Vagina (tissue), 2 donors: ENCODE measurements at places on chromosomes 12 and 14.

DNA sequence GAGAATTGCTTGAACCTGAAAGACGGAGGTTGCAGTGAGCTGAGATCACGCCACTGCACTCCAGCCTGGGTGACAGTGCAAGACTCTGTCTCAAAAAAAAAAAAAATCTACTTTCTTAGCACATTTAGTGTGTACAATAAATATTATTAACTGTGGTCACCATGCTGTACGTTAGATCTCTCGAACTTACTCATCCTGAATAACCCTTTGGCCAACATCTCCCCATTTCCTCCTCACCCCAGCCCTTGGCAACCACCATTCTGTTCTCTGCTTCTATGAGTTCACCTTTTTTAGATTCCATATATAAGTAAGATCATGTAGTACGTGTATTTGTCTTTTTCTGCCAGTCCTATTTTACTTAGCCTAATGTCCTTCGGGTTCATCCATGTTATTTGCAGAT lies 13.4 kb downstream of the FUT8 start:
- no peak for DNase-seq

DNA sequence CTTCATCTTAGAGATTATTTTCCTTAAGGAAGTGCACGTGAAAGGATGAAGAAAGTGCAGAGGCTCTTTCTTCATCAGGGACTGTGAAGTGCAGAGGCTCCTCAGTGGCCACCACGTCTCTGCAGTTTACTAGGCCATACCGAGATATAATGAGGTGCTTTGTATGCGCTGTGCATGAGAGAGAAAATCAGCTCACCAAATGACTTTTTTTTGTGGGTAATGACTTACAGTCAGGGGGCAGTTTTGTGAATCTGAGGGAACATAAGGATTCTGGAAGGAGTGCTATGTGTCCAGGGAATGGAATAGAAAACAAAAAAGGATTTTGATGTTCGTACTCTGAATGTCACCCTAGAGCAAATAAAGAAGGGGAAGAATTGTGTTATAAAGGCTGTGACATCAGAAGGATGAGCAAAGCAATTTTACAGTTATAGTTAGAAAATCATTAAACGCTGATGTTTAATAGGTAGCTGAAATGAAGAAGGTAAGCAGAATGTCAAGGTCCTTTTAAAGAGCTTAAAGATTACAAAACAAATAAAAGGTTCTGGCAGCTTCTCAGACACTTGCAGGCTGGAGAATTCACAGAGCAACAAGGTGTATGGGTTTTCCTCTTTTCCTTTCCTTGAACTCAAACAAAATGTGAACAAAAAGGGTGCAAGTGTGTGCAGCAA lies 247.5 kb upstream of the NOVA1 start:
- DNase-seq = no peak

DNA sequence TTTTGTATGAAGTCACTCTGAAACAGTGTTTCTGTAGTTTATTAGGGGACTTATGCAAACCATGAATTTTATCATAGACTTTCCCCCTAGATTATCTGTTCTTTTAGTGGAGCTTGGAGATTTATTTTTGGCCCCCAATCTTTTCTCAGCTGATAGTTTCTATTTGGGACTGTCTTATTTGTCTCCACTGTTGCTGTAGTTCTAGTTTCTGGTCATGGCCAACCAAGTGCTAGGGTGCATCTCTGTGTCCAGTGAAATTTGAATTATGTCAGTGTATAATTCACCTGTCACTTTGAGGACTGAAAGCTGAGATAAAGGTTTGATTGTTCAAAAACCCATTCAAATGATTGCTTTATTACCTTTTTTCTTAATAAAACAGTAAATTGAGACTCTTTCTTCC lies 61.3 kb downstream of the KTN1 start:
- no peak for DNase-seq

- DNase-seq = no peak
Measured at GRCh38 chr12:44157359-44157758, 321.5 kb downstream of the TMEM117 start.

DNA sequence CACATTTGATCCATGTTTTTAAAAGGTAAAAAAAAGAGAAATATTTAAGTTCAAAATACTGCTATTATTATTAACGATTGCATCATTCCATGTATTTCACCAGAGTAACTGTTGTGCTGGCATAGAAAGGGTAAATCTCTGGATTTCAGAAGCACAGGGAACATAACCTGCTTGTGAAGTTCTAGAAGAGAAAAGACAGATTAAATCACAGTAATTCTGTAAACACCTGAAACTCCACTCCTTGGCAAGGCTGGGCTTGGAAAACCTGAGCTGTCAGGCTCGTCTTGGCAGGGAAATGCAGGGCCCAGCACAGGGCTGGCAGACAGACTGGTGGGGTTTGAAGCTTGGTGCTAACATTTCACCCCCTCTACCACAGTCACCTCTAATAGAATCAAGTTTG lies 35.1 kb downstream of the SVOP start:
- DNase-seq = no peak

GRCh38 chr12:26654623-26655022 lies 178.4 kb downstream of the ITPR2 start:
- DNase-seq = no peak

DNA sequence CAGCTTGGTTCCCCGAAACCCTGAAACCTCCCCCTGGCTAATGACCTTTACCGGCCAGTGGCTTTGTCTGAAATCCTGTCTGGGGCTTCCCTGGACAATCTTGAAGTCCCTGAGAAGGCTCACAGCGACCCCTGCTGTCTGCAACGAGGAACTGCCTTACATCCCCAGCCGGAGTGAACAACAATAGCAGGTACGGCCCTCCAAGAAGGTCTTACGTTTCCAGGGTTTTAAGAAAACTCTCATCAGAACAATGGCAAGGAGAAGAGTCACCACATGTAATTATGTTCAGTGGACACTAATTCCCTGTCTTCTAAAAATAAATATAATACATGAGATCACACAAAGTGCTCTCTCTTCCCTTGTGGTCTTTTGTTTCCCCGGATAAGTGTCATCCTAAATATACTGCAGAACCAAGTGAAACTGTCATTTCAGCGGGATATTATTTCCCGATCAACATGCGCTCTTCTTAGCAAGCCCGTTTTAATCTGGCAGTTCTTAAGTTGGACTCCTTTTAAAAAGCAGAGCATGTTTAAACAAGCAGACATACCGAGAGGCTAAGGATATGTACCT lies 53.3 kb downstream of the RBM19 start:
- DNase-seq = no peak

DNA sequence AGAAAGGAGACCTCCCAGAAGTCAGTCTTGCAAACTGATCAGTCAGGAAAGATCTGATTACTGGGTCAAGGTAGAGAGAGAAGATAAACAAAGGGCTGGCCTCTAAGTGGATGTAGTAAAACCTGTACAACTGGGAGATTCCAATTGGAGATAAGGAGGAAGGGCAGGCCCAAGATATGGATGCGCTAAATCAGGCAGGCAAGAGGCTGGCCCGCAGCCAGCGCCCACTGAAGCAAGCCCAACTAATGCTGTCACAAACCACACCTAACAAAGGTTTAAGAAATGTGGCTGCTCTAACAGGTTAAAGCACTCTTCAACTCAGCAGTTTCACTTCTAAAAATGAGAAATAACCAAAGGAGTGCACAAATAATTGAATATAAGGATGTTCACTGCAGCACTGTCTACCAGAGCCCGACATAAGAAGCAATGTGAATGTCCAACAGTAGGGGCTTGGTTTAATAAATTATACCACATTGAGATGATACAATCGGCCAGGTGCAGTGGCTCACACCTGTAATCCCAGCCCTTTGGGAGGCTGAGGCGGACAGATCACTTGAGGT lies 4.7 kb downstream of the GLTP start:
- DNase-seq = no peak

DNA sequence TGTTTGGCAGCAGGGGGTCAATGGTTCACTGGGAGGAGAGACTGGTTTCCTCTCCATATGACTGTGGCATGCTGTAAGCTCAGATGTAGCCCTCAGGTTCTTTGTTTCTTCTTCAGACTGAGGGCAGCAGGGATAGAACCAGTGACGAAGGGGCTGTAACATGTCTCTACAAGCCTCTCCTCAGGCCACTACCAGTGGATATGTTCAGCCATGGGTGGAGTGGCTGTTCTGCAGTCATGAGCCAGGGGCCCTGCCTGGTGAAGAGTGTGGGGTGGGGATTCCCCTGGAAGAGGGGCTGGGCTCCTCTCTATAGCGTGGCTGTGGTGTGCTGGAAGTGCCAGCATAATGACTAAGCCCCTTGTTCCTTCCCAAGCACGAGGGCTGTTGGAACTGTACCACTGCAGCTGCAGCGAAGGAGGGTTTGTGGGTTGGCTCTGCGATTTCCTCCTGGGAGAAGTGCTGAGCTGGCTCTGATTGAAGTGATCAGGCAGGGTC lies 55.8 kb downstream of the CMAS start:
- no peak for DNase-seq

GRCh38 chr14:101772770-101773169 lies 11.3 kb downstream of the PPP2R5C start:
- no peak for DNase-seq

DNA sequence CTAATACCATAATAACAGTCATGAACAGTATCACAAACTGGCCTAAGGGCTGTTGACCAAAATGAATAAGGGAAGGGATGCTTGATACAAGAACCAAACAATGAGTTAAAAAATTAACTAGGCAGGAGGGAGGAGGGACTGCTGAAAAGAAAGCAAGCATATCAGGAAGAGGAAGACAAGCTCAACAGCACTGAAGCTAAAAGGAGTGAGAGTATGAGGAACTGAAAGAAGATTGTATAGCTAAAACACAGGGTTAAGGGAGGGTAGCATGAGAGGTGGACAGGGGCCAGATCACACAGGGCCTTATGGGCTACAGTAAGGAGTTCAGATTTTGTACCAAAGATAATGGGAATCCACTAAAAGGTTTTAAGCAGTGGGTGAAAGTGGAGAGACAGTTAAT lies 34.1 kb downstream of the ITGA7 start:
- DNase-seq = no peak

DNA sequence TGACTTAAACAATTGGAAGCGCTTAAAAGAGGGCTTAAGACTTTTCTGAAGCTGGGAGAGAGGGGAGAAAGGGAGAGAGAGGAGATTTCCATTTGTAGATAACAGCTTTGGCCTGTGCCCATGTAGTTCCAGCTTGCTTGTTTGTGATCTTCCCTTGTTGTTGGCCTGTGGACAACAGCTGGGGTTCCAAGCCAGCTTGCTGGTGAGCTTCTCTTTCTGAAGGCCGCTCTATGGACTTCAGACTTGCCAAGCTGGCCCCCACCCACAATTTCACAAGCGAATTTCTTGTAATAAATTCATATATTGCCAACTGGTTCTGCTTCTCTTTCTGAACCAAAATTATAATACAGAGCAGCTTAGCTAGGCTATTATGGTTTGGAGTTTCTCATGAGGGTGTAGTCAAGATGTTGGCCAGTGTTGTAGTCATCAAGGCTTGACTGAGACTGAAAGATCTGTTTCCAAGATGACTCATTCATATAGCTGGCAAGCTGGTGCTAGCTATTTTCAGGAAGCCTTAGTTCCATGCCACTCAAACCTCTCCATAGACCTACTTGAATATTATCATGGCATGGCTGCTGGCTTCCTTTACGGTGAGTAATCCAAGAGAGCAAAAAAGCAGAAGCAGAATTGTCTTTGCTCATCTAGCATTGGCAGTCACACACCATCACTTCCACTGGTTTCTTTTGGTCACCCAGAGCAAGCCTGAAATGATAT lies 89.4 kb downstream of the ATP23 start:
- no peak for DNase-seq

GRCh38 chr12:13164921-13165616 lies 31.5 kb upstream of the EMP1 start:
- no peak for DNase-seq

DNA sequence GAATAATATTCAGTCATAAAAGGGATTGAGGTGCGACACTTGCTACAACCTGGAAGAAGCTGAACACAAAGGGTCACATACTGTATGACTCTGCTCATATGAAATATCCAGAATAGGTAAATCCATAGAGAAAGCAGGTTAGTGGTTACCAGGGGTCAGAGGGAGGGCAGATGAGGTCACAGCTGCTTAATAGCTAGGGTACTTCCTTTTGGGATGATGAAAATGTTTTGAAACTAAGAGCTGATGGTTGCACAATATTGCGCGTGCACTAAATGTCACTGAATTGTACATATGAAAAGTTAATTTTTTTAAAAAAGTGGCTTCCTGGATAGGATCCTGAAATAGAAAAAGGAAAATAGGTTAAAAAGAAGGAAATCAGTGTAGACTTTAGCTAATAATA lies 23.8 kb downstream of the NEUROD4 start:
- DNase-seq = no peak

DNA sequence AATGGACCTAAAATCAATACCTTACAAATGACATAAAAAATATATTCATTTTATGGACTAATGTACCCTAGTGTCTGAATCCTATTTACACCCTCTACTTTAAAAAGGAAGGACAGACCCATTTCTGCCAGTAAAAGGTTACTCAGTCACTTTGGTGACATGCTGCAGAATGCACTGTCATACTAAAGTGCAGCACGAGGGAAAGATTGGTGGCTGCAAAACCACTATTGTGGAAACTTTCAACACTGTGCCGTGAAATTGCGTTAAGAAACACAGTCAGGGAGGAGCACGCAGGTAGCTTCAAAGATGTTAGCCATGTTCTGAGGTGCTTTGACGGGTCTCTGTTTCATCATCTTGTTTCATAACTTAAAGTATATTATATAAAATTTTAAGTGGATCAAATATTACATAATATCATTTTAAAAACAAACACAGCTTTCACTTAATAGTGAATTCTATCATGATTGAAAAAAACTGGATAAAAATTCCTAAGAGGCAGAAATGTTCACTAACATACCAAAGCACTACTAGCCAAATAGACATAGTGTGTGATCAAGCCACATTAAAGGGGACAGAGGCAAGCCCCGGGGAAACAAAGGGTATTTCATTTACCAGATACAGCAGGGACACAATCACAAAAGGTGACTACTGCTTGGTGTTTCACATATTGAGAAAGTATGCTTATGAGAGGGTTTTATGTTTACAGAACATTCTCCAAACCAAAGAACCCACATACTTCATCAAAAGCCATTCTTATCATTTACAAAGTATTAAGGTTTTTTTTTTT lies 330.8 kb upstream of the SOX5 start:
- no peak for DNase-seq

DNA sequence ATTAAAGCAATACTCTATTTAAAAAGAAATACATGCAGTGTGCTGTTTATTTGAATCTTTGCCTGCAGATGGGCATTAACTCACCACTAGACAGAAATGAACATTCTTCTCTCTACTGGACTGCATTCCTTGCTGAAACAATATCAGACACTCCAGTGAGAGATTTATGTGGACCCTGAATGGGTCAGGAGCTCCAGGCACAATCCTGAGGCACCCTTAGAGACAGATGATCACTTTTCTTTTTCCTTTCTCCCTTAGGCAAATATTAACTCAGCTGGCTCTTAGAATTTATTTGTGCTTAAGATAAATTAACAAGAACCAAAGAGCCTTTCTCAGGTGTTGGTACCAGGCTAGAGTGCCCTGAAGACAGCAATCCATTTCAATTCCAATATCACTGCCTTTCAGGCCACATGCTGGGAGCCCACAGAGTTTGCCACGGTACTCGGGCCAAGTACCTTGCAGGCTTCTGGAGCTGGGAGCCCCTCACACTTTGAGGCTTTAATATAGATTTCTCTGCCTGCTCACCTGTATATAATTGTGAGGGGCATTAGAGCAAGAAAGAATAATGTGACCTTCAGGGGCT lies 173.0 kb downstream of the EMP1 start:
- no peak for DNase-seq
